ENCODE measurements at places on chromosomes 7 and 10.

GRCh38 chr10:112587729-112588128 is 140.7 kb downstream of the VTI1A start:
- no peak for DNase-seq

DNA sequence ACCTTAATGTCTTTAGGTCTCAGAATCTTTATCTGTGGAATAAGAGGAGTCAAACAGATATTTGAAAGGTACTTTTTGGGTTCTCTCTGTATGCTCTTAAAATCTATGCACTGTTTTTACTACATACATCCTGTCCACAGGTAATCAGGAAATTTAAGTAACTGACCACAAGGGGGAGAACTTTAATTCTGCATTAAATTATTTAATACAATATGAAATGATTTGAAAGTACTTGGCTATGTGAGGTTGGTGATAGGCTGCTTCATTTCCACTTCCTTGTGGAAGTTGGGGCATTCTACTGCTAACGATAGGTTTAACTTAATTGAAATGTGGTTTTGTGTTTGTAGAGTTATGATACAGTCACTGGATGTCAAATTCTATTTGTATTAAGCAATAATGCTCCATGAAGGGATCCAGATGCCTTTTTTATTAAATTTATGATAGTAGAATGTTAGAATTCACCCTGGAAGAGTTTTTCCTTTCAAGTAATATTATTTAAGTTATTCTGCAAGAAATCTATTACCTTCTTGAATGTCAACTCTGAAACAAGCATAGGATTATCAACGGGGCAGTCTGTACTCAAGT is 6.0 kb downstream of the TEX47 start:
- no peak for DNase-seq

GRCh38 chr7:112877691-112878460 is 87.7 kb upstream of the TMEM168 start:
- DNase-seq = no peak

- DNase-seq = no peak
Observed at GRCh38 chr7:91068136-91068795, 196.0 kb upstream of the FZD1 start.

- DNase-seq = no peak
Observed at GRCh38 chr10:124447751-124448466, 1.9 kb downstream of the NKX1-2 start.

- no peak for DNase-seq
Observed at GRCh38 chr7:140676306-140676705, 3.6 kb downstream of the ADCK2 start.

- no peak for DNase-seq
Observed at GRCh38 chr7:119929891-119930290, 343.1 kb upstream of the KCND2 start.
